ENCODE measurements at places on chromosomes 4 and X.

DNA sequence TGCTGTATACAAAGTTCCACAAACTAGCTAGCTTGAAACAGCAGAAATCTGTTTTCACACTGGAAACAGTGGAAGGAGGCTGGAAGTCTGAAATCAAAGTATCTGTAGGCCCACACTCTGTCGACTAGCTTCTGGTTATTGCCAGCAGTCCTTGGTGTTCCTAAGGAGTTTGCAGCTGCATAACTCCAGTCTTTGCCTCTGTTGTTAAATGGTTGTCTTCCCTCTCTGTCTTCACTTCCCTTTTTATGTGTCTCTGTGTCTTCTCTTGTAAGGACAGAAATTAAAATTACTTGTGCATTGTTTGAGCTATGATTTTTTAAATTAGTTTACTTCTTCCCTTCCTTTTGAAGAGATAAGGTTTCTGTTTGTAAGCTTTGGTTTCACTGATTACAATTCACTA, 8.2 kb downstream of the MTHFD2L start:
- DNase-seq, result no peak

DNA sequence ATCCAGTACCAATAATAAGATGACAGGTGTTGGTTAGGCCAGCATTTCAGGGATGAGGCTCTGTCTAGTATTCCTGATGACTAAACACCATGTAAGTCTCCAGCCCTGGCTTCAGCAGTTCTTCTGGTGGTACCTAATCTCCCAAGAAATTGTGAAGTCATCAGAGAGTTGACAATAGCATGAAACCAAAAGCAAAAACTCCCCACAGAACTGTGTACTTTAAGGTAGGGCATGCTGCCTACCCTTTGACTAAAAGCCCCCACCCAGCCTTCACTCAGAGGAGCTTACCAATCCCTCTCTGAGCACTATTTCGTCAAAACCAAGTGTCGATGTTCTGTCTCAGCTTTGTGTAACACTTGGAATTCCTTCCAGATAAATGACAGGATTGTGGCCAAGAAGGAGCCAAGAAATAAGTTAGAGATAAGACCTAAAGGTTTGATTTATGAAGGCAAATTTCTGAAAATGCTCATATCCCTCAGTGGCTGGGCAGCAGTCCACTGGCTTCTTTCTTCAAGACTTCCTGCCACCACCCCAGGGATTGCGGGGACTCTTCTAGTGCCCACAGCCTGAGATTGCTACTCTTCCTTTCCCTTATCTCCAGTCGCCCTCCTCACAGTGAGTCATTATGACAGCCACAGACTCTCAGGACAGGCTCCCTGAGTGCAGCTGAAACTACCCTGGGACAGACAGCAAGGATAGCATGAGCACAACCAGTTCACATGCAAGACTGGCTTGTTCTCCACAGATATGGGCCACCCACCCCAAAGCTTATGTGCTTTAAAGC, 67.3 kb upstream of the LHFPL1 start:
- DNase-seq, result no peak

- DNase-seq, result no peak
These were observed 2.0 kb downstream of the DOK7 start for GRCh38 chr4:3464911-3465697.

GRCh38 chrX:132999209-132999608, 40.8 kb upstream of the HS6ST2 start:
- no peak for DNase-seq

DNA sequence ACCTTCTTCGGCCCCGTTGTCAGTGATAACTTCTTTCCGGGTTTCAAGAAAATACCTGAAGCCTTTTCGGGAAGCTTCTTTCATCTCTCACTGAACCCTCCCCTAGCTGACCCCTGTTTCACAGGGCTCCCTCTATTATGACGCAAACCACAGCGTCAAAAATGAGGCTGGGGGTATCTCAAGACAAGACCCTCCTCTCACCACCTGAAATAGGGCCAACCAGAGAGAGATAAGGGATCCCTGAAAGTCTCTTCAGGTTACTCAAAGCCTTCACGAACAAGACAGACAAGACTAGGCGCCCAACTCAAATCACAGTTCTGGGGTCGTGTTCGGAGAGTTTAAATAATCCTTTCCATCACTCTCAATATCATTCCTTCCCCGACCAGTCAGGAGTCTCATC, 1.2 kb downstream of the PHF8 start:
- DNase-seq, result peak; percentile 26

GRCh38 chr4:67288964-67289363, 256.3 kb downstream of the CENPC start:
- DNase-seq, result peak; percentile 75

Data from NCI-H524 (cell line).